Psoas muscle (tissue), 8 donors: ENCODE measurements at places on chromosomes 3 and 15.

DNA sequence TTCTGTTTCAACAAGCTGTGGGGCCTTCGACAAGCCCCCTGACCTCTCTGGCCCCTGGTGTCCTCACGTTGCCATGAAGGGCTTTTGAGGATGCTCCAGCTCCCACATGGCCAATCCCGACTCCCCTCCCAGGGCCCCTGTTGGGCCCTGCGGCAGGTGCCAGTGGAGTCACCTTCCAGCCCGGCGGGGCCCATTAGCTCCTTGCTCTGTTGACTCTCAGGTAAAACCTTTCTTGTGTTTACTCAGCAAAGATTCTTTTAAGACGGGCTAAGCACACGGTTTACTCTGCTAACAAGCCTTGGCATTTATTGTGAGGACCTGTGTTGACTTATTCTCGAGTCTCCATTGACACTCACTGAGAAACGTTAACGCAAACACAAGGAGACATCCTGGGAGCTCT, 15.0 kb downstream of the RPLP1 start:
- no peak for DNase-seq

DNA sequence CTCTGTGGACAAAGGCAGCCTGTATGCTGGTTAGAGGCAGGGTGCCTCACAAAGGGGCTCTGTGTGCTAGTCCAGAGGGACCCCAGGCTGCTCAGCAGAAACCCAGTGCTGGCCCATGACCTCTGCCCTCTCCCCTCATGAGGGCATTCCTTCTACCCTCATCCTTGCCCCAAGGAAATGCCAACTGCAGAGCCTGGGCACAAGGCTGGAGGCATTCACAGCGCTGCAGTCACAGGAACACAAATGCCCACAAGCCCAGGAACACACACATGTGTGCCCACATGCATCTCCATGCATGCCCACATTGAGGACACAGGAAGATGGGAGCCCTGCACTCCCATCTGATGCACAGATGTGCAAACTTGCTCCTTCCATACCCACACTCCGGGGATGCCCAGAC, 3.8 kb downstream of the INKA1 start:
- DNase-seq, result no peak

GRCh38 chr3:94294806-94295205, 231.9 kb downstream of the NSUN3 start:
- DNase-seq, result no peak

DNA sequence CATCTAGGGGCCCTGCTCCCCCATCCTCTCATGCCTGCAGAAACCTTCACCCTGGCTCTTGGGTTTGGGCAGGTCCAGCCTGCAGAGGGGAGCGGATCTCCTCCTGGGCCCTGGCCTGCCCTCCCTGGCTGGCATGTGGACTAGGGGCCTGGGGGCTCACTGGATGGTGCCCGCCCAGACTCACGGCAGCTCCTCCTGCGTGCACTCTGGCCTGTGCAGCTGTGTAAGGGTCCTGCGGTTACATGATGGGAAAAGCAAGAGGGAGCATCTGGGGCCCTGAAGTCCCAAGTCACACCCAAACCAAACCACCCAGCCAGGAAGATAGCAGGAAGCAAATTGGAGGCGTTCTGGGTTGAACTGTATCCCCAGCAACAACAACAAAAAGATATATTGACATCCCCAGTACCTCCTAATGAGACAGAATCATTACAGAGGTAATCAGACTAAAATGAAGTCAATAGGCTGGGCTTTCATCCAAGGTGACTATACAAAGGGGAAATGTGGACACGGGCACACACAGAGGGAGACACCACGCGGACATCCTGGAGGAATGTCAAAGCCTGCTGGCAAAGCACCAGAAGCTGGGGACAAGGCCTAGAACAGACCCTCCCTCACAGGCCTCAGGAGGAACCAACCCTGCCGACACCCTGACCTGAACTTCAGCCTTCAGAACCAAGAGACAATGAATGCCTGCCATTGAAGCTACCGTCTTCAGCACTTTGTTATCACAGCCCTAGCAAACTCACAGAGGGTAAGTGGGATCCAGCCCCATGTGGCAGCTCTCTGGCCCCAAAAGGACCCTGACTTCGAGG, 10.4 kb upstream of the CLK3 start:
- DNase-seq, result no peak

- no peak for DNase-seq
Measured at GRCh38 chr3:98592345-98592935, 971 bp downstream of the CPOX start.
